ENCODE measurements at places on chromosomes 7 and 10.

- DNase-seq: no peak
Measured at GRCh38 chr10:58818900-58819299, 306.2 kb downstream of the BICC1 start.

DNA sequence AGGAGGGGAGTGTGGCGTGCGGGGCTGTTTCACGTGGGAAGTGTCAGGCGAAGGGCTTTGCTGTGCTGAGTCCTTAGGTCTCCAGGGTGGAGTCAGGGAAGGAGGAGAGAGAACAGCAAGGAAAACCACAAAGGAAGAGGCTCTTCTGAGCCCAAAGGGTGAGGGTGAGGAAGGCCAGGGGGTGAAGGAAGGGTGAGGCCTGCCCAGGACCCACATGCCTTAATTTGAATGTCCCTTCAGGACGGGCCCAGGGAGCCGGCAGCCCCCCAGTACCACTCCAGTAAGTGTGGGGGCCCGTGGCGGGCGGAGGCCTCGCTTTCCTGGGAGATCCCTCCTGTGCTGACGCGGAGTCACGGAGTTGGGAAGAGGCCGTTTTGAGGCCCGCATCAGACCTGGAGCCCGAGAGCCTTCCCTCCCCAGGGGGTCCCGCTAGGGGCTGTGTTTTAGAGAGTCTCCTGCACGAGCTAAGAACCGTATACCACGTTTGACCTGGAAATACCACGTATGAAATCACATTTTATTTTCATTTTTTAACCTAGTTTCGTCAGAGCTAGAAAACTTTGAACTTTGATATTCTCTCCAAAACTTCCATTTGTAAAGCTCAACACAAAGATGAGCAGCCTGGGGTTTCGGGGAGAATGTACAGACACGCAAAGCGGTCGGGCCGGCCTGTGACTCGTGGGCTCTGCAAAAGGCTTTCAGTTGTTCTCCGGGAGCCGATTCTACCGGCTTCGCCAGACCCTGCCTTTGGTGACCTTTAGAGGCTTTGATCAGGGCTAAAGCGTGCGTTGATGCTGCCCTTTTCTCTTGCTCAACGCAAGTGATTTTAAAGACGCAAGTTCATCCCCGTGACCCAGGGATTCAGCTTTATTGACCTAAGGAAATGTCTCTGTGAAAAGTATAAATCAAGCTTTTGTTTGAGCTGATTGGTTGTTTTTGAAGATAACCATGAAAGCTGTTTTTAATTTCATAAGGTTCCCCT is 23.6 kb upstream of the TTYH3 start:
- DNase-seq: no peak

GRCh38 chr7:1503816-1504775 is at the start of gene INTS1:
INTS1 (minus strand) TSS chr7:1504389; CDS start chr7:1503960, 429 bp downstream.
- DNase-seq: peak; percentile 97

DNA sequence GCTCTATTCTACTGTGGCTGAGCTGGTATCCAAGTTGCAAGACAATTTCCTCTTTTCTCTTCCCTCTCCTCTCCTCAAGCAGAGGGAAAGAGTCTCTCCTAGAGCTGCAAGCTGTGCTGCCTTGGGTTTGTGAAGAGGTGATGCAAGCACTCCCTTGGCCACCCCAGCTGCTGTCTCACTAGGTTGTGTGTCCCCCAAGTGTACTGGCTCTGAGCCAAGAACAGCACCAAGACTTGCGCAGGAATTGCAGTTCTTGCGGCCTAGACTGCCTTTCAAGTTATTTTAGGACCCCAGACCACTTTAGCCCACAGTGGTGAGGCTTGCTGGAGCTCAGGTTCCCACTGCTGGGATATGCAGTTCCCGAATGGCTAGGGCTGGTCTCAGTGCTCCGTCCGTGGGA is 411.6 kb downstream of the DPP6 start:
- no peak for DNase-seq

- no peak for DNase-seq
Measured at GRCh38 chr10:37478381-37478780, 353.0 kb downstream of the ANKRD30A start.

DNA sequence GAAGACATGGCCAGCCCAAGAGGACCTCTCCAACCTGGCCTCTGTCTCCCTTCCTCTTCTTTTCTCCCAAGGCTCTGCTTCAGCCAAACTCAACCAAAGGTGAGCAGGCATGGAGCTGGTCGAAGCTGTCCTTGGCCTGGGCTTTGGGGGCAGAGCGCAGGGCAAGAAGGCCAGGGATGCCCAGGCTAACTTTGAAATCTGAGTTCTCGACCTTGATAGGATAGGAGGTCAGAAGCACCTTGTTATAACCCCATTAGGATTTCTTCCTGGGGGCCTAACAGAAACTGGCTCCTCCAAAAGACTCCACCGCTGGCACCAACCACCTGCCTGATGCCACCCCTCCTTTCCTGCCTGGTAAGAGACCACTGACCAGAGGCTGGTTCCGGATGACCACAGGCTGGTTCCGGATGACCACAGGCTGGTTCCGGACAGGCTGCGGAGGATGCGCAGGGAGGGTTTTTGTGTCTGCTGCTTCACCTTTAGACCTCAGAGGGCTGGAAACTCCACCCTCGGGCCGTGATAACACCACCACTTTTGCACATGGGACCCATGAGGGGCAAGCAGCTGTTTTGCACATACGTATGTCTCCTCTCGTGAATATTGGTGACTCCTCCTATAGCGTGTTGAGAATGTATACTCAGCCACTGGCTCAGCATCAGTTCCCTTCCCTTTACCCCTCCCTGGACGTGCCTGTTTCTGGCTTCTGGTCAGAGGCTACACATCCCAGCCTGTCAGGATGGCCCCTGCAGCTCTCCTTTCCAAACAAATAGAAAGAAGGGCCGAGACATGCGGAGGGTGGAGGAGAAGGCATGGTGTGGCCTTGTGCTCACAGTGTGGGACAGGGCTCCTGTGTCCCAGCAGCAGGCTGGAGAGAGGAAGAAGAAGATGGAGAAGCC is 140.1 kb downstream of the DNAJB6 start:
- DNase-seq: no peak

DNA sequence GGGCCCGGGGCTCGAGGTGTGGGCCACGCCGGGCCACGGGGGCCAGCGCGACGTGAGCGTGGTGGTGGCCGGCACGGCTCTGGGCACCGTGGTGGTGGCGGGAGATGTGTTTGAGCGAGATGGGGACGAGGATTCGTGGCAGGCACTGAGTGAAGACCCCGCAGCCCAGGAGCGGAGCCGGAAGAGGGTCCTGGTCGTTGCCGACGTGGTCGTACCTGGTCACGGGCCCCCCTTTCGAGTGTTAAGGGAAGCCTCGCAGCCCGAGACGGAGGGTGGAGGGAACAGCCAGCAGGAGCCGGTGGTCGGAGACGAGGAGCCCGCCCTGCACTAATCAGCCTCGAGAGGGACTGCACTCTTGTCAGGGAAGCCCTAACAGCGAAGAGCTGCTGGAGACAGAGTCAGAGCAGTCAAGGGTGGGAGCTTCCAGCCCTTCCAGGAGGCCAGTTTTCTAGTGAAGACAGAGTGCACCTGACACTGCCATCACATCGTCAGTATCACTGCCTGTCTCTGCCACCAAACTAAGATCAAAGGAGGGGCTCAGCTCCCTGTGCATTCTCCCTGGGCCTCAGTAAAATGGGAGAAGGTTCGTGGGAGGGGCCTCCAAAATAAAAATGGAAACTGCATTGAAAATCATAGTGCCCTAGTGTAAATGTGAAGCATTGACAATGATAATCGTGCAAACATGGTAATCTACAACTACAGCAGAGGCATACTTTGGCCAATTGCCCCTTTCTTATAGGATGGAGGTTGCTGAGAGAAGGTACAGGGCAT is 1.3 kb downstream of the MBLAC1 start:
- no peak for DNase-seq

- no peak for DNase-seq
Measured at GRCh38 chr7:2487586-2488271, 11.5 kb upstream of the GRIFIN start.

DNA sequence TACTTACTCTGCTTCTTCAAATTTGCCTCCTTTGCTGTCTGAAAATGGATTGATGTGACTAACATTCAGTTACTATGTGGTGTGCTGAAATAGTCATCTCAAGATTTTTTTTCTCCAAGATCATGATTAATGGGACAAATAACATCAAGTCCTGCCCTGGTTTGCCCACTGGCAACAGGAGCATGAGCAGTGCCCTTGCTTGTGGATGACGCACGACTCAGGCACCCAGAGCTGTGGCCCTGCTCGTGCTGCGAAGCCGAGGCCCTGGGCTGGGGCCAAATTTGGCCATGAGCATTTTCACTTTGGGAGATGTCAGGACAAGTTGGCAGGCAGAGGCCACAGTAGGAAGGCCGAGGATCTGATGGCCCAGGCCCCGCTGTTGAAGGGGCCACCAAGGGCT is 239.8 kb upstream of the IGFBP3 start:
- no peak for DNase-seq

GRCh38 chr7:27169658-27170425 is 4.3 kb downstream of the HOXA10 start:
- no peak for DNase-seq

DNA sequence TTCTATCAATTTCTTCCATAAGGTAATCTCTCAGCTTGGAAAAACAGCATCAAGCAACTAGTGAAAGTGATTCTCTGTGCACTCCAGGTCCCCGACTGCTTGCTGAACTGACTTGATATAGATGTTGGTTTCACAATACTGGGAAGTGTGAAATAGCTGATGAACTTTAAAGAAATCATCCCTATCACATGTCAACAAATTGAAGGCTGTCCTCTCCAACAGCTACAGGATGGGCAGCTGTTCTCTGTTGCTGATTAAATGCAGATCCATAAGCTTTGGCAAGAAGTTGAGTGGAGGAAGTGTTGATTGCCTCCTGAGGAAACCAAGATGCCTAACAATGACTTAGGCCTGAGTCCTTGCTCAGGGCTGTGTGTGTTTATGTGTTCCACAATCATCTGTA is 130.4 kb upstream of the GDF10 start:
- DNase-seq: no peak

GRCh38 chr10:110764793-110765512 is 106.8 kb upstream of the PDCD4 start:
- DNase-seq: no peak

GRCh38 chr7:31023877-31024276 is 28.2 kb upstream of the ADCYAP1R1 start:
- no peak for DNase-seq

DNA sequence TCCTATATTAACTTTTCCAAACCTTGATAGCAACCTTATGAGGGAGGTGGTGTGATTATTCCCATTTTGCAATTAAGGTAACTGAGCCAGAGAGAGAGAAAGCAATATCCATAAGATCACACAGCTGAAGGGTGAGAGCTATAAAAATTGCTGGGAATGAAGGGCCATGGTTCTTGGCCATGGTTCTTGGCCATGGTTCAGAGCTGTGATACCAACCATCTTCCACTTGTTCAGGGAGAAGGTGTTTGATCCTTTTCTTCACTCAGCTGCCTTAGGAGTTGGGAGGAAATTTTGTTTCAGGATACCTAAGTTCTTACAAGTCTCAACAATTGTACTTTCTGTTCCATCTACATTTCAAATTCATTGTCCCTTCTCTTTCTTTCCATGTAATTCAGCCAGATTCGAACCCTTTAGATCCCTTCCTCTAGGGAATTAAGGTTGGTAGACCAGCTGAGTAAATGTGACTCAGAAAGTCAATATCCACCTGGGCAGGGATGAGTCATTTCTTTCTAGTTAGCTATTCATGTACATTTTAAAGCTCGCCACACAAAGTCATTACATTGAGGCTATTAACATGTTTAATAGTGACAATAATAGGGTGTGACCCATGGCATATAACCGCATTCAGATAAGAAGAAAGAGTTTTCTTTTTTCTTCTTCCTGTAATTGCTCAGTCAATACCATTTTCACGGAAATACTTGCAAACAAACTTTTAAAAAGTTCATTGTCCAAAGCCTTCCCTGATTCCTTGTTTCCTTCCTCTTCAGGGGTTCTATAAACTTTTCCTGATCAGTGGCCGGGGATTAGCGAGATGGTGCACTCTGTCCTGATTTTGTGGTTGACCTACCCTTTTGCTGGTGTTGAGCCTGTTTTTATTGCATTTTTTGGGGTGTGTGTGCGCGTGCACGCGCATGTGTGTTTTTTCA is 143.4 kb downstream of the TCF7L2 start:
- DNase-seq: no peak

DNA sequence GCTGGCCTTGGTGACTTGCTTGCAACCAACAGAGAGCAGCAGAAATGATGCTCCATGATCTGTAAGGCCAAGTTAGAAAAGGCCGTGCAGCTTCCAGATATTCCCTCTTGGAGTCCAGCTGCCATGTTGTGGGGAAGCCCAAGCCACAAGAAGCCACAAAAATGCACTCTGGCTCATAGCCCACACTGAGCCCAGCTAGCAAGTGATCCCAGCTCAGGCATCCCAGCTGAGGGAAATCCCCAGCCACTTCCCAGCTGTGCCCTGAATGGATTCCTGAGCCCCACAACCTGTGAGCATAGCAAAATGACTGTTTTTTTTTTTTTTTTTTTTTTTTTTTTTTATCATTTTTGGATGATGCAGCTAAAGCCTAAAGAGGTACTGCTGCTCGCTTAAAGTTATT is 11.1 kb upstream of the SDK1 start:
- no peak for DNase-seq

- no peak for DNase-seq
Measured at GRCh38 chr10:118626953-118627352, 31.5 kb upstream of the PRLHR start.

GRCh38 chr7:13727279-13727678 is 262.2 kb downstream of the ETV1 start:
- DNase-seq: no peak

DNA sequence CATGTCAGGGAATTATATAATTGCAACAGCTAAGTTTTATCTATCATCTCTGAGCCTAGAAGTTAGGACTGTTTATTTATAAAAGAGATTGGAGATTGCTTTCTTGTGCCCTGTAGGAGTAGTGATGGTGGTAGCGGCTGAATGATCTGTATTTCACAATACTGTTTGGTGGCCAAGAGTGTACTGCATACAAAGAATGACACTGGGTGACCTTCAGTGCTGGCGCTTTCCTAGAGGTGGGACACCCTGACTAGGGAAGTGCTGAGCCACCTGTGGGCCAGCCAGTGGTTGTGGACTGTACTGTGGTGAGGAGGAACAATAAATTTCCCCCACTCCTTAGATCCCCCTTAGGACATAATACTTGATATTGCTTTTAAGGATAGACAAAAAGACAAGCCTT is 53.0 kb downstream of the COPG2 start:
- no peak for DNase-seq

DNA sequence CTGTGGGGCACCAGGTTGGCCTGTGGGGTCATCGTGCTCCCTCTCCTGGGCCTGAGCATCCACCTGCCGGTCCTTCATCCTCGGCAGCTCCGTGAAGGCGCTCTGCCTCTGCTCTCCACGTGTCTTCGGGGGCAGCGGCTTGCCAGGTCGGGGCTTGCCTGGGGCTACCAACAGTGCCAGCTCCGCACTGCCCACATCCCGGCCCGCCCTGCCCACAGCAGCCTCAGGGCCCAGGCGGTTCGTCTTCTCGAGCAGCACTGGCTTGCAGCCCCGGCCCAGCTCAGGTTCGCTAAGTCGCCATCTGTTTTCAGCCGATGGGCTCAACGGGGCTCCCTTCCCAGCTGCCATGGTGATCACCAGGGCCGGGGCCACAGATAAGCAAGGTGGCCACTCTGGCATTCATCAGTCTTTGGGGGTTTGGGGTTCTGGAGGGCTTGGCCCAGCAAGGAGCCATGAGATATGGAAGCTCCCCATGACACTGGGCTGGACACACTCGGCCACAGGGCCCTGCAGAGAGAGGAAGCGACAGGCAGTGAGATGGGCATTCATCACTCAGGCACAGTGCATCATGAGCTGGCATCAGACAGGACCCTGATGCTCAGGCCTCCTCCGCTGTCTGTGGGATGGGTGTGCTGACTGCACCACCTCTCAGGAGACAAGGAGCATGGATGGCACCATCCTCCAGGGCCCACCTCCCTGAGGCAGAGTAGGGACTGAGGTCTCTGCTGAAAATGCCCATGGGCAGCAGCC is 15.5 kb downstream of the ZNF488 start:
- no peak for DNase-seq
